Activated CD4-positive, CD25-positive, alpha-beta regulatory T cell treated with anti-CD3 and anti-CD28 coated beads, Interleukin-2, amount 50 U/mL, for 72 hours (primary cell): ENCODE measurements at places on chromosomes 3 and 15.

GRCh38 chr15:83064859-83065258 lies 2.2 kb downstream of the BTBD1 start:
- no peak for DNase-seq

DNA sequence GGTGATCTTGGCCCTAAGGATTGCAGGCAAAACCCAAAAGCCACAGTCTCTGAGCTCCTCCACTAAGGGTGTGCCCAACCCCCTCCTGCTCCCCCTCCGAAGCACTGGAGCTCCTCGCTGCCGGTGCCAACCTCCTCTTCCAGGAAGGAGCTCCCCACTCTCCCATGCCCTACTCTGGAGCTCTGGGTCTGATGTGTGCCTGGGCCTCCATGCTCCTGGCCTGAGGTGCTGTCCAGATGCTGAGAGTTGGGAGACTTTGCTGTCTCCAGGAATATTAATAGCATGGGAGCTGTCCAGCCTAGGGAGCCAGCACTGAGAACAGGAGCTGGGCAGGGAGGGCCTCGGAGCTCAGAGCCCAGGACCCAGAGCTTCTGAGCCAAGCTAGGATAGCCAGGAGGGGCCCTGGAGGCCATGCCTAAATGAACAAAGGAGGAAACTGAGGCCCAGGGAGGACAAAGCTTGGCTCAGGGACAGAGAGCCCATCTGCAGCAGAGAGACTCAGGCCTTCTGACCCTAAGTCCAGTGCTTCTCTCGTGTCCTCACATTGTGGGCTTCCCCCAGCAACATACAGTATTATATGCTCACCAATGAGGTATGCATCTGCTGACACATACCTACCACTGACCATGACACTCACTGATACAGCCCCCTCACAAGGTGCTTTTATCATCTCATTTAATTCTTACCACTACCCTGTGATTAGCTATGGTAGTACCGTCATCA lies 36.9 kb upstream of the HERC1 start:
- DNase-seq, result no peak

- DNase-seq, result no peak
Observed at GRCh38 chr3:29067007-29067406, 213.9 kb upstream of the RBMS3 start.

DNA sequence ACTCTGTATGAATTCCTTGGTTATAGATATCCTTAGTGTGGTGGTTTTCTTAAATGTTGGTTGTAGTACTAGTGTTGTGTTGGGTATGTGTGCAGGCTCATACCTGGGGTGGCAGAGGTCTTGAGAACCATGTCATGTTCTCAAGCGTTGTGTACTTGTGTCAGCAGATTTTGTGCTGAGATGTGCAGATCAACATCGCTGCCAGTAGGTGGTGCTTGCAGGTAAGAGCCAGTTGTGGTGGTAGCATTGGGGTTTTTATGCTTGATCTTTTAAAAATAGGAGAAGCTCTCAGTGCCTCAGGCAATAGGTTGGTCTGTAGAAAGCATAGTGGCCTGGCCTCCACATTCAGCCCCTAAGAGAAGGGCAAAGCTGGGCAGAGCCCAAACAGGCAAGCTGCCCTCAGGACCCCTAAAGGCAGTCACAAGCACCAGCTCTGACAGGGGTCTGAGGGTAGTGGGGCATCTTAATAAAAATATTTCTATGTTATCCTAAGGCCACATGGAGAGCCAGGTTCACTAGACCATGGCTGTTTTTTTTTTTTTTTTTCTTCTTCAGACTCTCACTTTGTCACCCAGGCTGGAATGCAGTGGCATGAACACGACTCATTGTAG lies 164.0 kb downstream of the IL20RB start:
- no peak for DNase-seq

DNA sequence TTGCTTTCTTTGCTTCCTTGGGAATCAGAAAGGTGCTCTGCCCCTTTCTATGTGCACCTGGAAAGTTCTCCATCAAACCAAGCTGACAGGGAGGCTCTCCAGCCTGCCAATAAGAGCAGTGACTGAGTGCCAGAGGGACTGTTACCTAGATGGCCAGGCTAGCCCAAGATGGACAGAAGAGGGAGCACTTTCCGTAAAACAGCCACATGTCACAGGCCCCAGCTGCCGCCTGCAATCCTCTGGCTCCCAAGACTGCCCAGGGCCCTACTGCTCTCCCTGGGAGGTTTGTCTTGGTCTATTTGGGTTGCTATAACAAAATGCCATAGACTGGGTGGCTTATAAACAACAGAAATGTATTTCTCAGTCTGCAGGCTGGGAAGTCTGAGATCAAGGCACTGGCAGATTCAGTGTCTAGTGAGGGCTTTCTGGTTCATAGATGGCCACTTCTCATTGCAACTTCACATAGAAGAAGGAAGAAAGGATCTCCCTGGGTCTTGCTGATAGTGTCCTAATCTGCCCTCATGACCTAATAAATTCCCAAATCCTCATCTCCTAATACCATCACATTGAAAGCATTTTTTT lies 72.3 kb downstream of the TAMM41 start:
- no peak for DNase-seq

DNA sequence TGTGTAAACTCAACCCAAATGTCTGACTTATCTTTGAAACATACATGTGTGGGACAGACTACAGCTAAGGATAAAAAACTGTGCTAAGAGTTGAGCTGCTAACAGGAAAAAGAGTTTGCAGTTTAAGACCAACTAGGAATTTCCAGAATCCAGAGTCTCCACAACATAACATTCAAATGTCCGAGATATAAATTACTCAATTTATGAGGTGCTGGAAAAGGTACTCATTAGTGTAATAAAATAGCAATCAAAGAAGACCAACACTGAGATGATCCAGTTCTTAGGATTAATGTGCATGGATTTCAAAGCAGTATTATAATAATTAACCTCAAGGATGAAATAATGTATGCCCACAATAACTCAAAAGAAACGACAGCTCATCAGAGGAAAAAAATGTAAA lies 426.5 kb upstream of the KCNMB2 start:
- DNase-seq, result no peak

DNA sequence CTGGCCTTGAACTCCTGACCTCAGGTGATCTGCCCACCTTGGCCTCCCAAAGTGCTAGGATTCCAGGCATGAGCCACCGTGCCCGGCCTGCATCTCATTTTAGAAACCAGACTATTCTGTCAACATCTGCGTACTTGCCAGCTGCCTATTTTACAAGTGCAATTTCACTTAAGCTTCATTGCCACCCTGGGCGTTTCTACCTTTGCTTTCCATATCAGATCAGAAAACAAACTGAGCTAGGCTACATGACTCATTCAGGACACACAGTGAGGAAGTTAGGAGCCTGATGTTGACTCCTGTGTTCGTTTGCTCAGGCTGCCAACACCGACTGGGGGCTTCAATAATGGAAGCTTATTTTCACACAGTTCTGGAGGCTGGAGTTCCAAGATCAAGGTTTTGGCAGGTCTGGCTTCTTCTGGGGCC lies 42.3 kb upstream of the KLHL25 start:
- DNase-seq, result no peak

GRCh38 chr15:60999771-61000170 lies 229.3 kb downstream of the RORA start:
- DNase-seq, result no peak

DNA sequence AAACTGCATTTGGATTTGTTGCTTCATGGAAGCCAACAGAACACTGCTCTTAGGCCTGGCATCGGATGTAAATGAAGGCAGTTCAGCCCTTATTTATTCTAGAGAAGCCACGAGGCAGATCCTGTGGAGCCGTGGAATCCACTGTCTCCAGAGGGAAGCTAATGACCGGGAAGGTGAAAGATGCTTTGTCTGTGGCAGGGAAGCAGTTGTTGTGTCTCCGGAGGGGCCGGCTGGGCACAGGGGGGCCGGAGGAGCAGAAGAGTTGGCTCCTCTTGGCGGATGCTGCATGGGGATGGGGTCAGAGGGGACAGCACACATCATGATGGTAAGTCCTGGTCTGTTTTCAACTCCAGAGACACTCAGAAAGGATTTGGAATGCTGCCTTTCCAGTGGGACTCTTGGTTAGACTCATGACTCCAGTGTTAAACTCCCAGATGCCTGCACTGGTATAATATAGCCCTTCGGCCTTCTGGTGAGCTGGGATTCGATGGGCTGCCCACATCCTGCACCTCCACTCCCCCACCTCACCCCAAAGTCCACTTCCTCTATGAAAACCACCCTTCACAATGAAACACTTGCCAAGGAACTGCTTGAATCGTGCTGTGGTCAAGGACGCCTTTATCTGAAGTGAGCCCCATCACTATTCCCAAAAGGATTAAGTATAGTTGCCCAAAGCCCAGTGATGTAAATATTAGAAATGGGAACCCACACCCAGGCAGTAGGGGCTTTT lies 33.6 kb downstream of the TPM1 start:
- DNase-seq, result no peak

DNA sequence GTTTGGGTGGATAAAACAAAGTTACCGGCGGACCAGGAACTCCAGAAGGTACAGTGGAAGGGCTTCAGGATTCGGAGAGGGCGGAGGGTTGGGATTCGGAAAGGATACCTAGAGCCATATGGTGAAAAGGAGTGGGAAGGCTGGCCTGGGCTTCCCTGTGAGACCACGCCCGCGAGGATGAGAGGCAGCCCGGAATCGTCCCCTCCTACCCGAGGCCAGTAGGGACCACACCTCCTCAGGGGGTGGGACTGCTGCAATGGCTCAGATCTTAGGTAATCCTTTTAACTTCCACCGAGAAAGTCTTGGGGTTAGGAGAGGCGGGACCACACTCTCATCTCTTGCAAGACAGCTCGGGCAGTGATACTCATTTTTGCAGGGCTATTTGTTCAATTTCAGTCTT lies 511.3 kb downstream of the OCA2 start:
- no peak for DNase-seq

GRCh38 chr3:65772758-65773157 lies 266.0 kb downstream of the MAGI1 start:
- no peak for DNase-seq

GRCh38 chr15:69760890-69761568 lies 308.4 kb downstream of the RPLP1 start:
- peak; percentile 53 for DNase-seq

GRCh38 chr15:44710236-44711095 lies 657 bp downstream of the PATL2 start:
- no peak for DNase-seq

GRCh38 chr3:37386627-37387230 lies 212.3 kb upstream of the LRRFIP2 start:
- no peak for DNase-seq

DNA sequence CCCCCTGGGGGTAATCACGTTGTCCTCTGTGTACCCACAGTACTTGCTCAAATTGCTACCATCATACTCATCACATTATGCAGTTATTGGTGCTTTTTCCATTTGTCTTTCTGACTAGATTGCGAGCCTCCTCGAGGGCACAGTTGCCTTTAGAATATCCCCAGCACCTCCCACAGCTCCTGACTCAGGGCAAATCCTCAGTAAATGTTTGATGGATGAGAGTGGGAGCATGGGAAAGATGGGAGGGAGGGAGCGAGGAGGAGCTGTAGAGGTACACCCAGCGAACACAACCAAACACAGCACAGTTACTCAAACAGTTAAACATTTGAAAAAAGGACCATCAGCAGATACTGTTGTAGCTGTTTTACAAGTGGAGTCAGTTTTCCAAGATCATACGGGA lies 27.9 kb downstream of the SIDT1 start:
- DNase-seq, result no peak

GRCh38 chr15:55279746-55280351 lies 9.8 kb downstream of the RAB27A start:
- peak; percentile 43 for DNase-seq

DNA sequence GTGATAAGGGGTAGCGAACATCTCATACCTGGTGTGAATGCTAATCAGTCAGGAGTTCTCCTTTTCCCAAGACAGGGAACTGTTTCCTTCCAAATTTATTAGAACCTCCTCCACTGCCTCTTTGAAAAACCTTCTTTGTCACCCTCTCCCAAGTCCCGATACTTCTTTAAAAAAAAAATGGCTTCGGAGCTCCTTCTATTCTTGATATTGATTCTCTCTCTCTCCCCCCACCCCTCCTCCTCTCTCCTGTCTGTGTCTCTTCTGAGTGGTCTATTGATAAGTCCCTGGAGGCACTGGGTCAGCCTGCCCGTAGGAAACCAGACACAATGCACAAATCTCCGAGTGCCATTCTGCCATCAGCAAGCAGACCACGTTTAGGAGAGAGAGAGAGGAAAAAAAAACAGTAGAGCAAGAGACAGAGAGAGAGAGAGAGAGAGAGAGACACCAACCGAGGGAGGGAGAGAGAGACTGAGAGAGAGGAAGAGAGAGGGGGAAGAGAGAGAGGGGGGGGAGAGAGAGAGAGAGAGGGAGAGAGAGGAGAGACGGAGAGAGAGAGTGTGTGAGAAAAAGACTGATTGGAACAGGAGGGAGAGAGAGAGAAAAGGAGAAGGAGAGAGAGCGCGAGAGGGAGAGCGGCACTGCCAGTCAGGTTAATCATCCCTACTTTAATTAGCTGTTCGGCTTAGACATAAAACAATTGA lies 160.9 kb downstream of the TIGIT start:
- no peak for DNase-seq

GRCh38 chr3:87136066-87136596 lies 91.0 kb upstream of the CHMP2B start:
- no peak for DNase-seq

- DNase-seq, result no peak
Observed at GRCh38 chr3:76664816-76665215, 375.1 kb upstream of the ROBO2 start.

DNA sequence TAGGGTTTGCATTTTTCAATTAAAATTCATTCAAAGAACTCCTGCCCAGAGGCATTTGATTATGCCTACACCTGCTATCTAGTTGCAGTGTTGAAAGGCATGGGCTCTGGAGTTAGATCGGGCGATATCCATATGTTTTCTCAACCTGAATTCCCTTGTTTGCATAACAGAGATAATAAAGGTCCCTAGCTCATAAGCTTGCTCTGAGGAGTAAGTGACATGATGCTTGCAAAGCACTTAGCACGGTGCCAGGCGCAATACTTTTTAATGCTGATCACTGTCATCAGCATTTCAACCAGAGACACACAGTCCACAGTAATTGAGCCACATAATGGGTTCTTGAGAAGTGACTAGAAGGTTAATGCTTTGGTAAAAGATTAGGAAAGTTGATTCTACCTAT lies 106.3 kb upstream of the SAMMSON start:
- DNase-seq, result no peak

DNA sequence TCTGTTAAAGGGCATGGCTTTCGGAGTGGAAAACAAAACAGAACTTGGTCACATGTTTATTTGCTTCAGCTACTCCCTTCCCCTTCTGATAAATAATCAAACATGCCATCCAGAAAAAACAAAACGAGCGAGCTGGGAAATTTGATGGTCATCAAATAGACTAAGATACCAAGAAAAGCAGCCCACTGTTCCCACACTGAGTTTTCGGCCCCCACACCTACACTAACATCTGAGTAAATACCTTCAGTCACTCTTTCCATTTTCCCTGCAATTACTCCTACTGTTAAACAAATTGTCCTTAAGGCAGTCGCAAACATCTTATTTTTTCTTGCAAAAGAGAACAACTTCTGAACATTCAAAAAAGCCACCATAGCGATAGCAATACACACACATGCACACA lies 454.6 kb downstream of the FOXP1 start:
- no peak for DNase-seq

GRCh38 chr15:80155001-80155377 lies 2.2 kb downstream of the FAH start:
- DNase-seq, result no peak

- no peak for DNase-seq
Observed at GRCh38 chr3:120563356-120564022, 32.6 kb upstream of the NDUFB4 start.

GRCh38 chr3:64848822-64849221 lies 161.0 kb upstream of the ADAMTS9 start:
- DNase-seq, result no peak

GRCh38 chr3:142857056-142857455 lies 31.8 kb downstream of the PCOLCE2 start:
- DNase-seq, result no peak

- DNase-seq, result no peak
Observed at GRCh38 chr3:12990781-12991480, 82.3 kb downstream of the IQSEC1 start.
